8988T (cell line): ENCODE measurements at places on chromosomes 5 and 9.

GRCh38 chr5:37714756-37715155, 125.1 kb downstream of the GDNF start:
- no peak for DNase-seq

DNA sequence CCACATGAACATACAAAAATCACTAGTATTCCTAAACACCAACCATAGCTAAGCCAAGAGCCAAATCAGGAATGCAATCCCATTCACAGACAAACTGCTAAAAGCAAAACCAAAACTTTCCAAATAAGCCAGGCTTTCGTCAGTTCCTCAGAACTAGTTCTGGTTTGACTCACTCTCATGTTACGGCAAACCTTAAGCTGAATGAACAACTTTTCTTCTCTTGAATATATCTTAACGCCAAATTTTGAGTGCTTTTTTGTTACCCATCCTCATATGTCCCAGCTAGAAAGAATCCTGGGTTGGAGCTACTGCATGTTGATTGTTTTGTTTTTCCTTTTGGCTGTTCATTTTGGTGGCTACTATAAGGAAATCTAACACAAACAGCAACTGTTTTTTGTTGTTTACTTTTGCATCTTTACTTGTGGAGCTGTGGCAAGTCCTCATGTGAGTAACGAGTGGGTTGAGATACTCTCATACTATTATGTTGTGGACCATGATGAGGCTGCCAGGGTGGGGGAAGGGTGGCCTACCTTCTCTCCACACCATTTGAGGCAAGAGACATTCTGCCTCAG, at the start of gene PDCD1LG2:
Gene PDCD1LG2, plus strand, starts transcription at position 172 of the 572 bp plus-strand sequence. CDS start 12,016 bp downstream, outside the sequence.
- no peak for DNase-seq

DNA sequence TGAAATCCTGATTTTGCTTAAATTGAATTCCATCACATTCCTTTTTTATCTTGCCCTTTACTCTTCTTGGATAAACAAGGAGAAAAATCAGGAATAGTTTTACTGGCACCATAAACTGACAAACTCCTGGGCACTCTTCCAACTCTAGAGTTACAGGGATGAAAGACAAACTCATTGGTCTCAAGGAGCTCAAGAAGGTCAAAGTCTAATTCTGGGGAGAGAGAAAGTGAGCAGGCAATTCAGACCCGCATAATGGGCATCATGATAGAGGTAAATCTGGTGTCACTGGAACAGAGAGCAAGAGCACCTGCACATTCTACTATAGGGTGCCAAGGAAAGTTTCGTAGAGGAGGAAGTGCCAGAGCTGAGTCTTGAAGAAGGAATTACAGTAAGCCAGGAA, 64.8 kb downstream of the GRIN3A start:
- DNase-seq = no peak

- no peak for DNase-seq
These were observed 96.9 kb downstream of the MED27 start for GRCh38 chr9:131982671-131983239.

- DNase-seq = no peak
These were observed 8.6 kb downstream of the SLC12A2 start for GRCh38 chr5:128092144-128092543.

GRCh38 chr9:113940077-113940476, 64.0 kb downstream of the ZNF618 start:
- DNase-seq = no peak

- no peak for DNase-seq
These were observed 107.1 kb downstream of the PHF2 start for GRCh38 chr9:93683331-93684134.

DNA sequence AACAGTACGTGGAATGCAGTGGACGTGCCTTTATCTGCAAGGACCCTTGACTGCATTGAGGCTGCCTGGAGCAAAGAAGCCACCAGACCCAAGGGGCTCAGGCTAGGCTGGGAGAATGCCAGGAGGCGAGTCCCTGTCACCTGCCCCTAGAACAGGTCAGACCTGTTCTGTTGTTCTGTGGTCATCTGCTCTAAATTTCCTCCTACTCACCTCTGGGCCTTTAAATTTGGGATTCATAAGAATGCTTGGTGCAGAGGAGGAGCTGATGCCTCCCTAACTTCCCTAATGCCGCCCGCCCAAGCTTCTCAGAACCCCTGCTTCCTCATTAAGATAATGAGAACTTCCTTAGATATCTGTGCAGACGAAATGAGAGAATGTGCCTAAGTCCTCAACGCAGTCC, 32.0 kb downstream of the DAPK1 start:
- no peak for DNase-seq

GRCh38 chr5:154196955-154197652, 6.6 kb downstream of the GALNT10 start:
- DNase-seq = no peak

- no peak for DNase-seq
These were observed 24.2 kb downstream of the PCDHGC5 start for GRCh38 chr5:141512911-141513626.

DNA sequence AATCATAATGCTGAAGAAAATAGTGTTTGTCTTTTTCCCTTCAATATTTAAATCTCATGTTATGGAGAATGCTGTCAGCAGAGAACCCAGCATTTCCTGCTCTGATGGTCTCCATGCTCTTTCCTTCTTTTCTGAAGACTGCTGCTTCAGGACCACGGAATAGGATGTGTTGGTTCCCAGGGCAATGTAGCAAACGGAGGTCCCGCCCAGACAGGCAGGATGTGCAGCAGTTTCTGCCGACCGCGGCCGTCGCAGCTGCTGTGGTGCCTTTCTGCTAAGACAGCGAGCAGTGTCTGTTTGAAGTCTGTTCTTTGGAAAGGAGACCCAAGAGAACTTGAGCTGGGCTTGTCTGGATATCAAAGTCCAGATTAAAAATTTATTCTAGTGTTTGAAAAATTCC, 654.3 kb downstream of the CCDC171 start:
- DNase-seq = no peak

- no peak for DNase-seq
These were observed 138.2 kb upstream of the KLF4 start for GRCh38 chr9:107627781-107628180.

DNA sequence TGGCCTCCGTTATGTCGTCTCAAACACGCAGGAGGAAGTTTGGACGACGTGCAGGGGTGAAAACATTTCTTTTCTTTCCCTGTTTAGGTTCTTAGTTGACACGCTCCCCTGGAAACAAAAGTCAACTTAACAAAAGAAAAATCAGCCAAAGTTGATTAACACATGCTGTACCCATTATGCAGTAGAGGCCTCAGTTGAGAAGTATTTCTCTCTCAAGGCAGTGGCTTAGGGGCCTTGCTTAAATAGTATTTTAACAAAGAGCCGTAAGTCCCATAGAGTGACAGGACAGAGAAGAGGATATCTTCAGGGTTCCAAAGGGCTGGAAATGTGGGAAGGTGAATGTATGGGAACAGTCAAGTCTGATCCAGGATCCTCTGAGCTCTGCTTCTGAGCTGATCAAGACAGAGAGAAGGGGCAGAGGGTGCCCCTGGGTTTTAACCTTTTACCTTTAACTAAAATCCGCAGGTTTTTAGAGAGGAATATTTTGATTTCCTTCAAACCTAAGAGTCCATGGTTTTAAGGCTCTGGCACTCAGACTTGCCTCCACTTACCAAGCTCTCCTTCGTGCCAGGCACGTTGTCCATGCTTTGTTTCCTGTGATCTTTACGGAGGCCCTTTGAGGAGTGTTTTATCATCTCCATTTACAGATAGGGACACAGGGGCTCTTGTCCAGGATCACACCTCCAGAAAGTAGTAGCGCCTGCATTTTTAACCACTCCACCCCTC, 629 bp upstream of the CD74 start:
- no peak for DNase-seq

DNA sequence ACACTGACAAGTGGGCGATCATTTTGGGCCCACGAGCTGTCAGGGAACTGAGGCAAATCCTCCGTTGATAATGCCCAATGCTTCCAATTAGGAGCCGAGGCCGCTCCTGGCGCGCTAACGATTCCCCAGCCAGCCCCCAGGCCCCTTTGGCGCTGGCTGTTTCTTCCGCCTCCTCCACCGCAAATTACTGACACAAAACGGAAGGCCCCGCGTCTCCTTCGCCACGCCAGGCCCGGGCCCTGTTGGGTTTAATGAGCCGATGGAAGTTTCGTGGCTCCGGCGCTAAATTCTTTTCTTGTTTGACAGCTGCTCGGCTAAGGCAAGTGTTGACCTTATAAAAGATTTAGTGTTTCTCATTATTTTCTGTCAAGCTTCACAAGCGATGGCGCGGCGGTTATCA, 25.7 kb upstream of the BARHL1 start:
- DNase-seq = no peak

- no peak for DNase-seq
These were observed 26.8 kb upstream of the TNFAIP8 start for GRCh38 chr5:119328753-119329602.

DNA sequence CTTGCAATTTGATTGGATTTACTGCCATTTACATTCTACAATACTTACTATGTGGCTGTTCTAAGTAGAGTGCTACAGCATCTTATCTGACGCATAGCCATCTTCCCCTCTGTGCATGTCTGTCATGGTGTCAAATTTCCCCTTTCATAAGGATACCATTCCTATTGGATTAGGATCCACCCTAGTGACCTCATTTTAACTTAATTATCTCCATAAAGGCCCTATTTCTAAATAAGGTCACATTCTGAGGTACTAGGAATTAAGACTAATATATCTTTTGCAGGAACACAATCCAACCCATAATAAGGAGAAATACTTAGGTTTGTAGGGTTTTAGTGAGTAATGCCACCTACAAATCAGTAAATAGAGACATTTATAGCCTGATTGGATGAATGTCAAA, 268.0 kb downstream of the ADAMTSL1 start:
- no peak for DNase-seq

DNA sequence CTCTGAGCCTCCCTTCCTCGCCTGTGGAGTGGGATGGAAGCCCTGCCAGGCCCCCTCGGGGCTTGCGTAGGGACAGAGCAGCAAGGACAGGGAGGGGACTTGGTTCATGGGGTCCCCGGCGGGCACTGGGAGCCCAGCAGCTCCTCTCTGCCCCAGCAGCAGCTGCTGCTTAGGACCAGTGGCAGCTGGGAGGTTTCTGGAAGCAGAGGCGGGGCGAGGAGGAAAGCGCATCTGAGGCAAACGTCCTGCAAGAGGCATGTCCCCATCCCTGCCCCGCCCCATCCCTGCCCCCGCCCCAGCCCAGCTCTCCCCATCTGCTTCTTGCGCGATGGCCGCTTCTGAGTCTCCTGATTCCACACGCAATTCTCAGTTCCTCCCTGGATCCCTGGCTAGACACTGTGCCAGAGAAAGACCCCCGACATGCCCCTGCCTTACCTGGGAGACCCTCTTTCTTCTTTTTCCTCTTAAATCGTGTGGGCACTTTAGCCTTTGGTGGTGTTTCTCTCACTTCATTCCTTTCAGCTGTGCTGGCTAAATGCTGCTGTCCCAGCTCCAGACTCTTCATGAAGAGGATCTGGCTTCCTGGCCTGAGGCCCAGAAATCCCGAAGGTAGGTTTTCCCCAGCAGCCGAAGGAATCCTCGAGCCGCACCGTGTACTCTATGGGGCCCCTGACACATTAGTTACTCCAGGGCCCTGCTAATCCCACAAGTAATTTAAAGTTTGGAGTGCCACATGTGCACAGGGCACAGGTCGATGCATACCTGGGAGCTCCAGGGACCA, 4.4 kb upstream of the OR2S2 start:
- DNase-seq = peak; percentile 32

DNA sequence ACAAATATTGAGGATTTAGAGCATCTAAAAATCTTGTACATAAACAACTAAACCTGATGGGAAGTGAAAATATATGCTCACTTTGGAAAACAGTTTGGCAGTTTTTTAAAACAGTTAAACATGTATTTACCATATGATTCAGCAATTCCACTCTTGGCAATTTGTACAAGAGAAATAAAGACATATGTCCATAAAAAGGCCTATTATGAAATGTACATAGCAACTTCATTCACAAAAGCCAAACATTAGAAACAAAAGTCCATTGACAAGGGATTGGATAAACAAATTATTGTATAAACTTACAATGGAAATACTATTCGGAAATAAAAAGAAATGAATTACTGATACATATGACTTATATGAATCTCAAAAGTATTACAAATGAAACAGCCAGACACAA, 196.2 kb upstream of the SLC24A2 start:
- DNase-seq = no peak

GRCh38 chr5:87127426-87127825, 140.3 kb upstream of the RASA1 start:
- no peak for DNase-seq

DNA sequence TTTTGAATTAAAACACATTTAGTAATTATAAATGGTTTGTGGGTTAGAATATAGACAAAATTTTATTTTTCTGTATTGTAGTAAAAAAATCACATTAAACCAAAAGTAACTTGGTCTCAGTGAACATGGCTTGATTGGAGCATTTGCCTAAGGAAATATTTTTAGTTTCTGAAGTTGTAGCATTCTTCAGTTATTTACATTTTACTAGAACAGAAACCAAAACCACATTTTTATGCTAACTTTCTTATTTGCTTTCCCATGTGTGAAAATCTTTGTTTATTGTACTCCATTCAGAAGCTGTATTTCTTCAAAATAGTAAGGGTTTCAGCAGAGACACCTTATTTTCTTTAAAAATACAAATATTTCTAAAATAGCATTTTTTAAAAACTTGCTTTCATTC, 129.9 kb downstream of the SGCD start:
- DNase-seq = no peak

- no peak for DNase-seq
These were observed 660 bp downstream of the SPAAR start for GRCh38 chr9:35909687-35910612.

- no peak for DNase-seq
These were observed 20.5 kb downstream of the GLRA1 start for GRCh38 chr5:151904127-151904526.

DNA sequence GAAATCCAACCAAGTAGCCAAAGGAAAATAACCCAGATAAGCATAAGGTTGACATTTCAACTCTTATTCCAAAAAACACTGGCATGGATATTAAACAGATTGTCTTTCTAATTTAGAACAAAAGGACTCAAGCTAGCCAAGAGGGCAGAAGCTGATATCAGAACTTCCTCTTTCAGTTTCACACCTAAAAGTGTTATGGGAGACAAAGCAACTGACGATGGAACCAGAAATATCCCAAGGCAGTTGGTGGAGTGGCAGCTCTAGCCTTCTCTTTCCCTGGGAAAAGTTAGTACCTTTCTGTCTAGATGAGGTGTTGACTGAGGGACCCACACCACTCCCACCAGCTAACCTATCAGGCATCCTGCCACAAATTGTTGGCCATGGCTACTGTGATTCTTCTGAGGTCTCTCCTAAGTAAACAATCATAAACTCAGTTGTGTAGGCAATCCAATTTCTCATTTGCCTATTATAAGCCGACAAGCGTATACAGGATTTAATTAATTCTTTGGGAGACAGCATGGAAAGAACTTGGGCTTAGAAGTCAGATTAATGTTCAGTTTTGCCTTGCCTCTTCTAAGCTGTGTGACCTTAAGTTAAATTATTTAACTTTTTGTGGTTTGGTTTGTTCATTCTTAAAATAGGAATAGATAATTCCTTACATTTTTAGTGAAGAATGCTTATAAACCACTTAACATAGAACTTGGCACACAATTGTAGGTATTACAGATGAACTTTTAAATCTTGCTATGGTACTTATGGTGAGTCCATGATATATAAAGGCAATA, 110.9 kb upstream of the ADAMTSL1 start:
- no peak for DNase-seq

GRCh38 chr5:14745753-14746152, 81.2 kb downstream of the OTULIN start:
- DNase-seq = no peak

GRCh38 chr5:145544401-145544800, 290.7 kb downstream of the PRELID2 start:
- DNase-seq = no peak
